ENCODE measurements at places on chromosomes 5 and 9.

DNA sequence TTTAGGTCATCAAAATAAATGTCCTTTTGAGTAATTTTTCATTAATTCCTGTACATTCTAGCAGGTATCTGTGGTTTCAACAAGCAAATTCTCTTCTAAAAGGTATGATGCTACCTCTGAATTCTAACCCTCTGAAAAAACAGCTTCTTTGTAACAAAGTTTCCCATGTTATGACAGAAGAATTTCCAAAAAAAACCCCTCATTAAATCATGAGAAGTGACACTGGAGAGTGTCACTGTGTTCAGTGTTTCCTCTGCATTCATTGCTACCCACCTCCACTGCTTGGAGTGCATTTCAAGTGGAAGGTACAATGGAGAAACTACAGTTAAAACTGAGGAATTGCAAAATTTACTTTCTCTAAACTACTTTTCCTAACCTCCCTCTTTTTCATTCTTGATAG, 10.1 kb downstream of the CDKN2A start:
- DNase-seq: no peak

- DNase-seq: no peak
Observed at GRCh38 chr5:102850503-102850902, 95.4 kb downstream of the PAM start.

DNA sequence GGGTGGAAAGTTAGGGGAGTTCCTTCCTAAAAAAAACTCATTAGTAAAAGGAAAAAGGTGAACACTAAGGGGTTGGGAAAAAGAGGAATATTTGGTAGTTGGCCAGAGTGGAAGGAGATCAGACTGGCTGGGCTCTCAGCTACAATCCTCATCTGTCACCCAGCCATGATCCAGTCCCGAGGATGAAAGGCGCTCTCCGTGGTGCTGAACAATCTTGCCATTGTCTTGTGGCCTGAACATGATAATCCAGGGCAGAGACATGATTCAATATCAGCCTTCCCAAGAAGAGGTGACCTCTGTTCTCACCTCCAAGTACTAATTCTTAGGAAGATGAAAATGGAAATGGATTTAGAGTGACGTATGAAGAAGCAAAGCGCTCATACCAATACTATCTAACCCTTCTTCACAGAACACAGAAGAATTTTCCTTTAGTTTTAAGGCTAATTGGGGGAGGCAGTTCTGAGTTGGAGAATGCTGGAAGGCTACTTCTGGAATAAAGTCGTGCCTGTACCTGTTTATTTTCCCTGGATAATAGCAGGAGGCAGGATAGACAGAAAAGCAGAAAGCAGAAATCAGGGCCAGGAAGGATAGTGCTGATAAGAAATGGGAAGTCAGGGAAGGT, 36.6 kb upstream of the MYORG start:
- no peak for DNase-seq

DNA sequence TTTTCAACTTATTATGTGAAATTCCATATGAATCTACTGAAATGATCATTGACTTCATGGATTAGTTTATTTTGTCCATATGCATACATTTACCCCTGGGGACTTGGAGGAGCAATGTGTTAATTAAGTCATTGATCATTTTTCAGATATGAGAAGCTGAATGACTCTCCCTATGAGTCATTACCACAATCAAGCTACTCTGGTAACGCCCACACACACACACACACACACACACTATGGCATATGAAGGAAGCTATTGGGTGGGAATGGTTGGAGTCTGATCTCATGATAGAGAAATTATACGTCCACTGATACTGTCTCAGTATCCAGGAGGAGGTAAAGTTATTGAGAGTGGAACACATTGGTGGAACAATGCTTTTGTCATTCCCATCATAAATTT, 528.9 kb downstream of the AGTPBP1 start:
- DNase-seq: no peak

DNA sequence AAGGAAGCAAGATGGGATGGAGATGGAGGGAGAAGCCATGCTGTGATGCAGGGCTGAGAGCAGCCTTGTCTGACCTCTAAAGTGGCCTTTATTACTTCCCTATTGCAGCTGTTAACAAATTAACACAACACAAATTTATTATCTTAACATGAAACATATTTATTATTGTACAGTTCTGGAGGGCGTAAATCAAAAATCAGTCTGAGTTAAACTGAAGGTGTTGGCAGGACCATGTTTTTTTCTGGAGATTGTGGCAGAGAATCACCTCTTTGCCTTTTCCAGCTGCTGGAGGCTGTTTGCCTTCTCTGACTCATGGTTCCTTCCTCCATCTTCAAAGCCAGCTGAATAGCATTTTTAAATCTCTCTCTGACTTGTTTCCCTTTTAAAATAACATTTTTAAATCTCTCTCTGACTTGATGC, 7.2 kb upstream of the MCC start:
- no peak for DNase-seq

GRCh38 chr5:56763182-56763581, 52.2 kb upstream of the MAP3K1 start:
- DNase-seq: no peak

DNA sequence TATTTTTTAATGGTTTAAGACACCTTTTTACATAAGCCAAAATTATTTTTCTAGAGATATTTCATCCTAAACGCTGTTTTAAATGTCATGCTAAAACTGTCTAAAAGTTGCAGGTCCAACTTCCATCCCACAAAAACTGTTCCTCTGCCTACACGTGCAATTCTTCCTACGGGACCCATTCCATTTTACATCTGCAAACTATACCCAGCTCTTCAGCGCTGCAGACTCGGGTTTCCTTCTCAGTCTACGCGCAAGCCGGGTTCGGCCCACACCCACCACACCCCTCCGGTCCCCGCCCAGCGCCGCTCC, 8.7 kb downstream of the RANBP6 start:
- no peak for DNase-seq

- no peak for DNase-seq
Observed at GRCh38 chr9:128057724-128058409, 9.3 kb downstream of the NAIF1 start.

DNA sequence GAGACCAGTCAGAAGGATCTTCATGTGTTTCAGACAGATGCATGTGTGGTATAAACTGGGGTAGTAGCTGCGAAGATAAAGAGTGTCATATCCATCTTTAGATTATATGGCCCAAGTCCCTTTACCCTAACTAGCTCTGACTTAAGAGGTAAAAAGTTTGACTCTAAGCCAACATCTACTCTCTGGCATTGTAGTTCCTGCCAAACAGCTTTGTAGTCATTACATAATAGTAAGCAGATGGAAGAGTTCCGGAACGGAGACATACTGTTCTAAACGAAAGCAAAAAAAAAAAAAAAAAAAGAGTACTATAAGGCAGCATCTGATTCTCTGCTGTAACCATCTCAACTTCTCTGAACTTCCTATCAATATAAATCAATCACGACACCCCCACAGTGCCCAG, 48.8 kb downstream of the CEMIP2 start:
- no peak for DNase-seq

DNA sequence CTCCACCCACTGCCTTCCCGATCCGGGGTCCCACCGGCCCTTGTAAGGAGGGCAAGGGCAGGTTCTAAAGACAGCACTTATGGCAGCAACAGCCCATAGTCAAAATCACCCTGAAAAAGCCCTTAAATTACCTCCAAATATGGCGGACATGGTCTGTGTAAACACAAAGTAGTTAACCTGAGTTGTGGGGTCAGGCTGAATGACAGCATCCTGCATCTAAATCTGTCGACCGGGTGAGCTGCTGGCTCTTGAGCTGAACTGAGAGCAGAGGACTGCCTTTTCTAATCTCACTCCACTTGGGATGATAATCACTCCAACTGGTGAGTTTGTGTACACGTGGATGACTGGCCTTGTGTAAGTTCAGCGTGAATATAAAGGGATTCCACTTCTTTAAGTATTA, 249.6 kb downstream of the DENND1A start:
- DNase-seq: no peak
